ENCODE measurements at places on chromosomes 13 and 19.

DNA sequence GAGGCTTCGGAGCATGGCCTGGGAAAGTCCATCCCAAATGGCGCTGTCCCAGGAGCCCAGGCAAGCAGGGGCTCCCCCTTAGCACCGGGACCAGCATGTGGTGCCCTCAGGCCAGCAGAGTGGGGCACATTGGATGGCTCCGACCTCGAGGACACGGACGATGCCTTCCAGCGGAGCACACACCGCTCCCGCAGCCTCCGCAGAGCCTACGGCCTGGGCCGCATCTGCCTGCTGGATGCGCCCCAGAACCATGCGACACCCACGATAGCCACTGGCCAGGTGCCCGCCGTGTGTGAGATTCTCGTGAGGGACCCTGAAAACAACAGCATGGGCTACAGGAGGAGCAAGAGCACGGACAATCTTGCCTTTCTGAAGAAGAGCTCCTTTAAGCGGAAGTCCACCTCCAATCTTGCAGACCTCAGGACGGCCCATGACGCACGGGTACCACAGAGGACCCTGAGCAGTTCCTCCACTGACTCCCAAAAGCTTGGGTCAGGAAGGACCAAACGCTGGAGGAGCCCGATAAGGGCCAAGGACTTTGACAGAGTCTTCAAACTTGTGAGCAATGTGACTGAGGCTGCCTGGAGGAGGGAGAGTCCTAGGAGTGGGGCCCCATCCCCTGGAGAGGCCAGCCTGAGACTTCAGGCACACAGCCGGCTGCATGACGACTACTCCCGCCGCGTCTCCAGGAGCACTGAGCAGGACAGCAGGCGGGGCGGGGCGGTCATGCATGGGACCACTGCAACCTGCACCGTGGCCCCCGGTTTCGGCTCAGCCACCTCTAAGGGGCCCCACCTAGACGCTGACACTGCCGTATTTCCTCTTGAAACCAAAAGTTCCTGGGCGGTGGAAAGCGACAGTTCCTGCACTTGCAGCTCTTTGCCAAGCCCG lies 63.1 kb downstream of the SPATA13 start:
- DNase-seq: peak; percentile 18

DNA sequence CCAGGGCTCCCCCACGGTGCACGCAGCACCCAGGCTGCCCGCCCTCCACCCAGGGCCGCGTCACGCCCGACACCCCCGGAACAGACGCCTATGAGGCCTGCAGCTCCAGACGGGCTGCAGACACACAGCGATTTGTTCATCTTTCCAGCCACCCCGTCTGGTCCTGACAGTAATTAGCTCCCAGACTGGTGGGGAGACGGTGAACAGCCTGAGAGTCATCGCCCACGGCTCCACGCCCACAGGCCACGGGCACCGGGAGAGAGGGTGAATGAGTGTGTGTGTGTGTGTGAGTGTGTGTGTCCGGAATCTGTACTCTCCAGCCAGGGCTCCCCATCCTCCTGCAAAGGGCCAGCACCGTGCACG lies 18.1 kb downstream of the GADD45B start:
- DNase-seq: no peak

GRCh38 chr13:65719831-65720230 lies 1510.3 kb downstream of the PCDH9 start:
- DNase-seq: no peak

DNA sequence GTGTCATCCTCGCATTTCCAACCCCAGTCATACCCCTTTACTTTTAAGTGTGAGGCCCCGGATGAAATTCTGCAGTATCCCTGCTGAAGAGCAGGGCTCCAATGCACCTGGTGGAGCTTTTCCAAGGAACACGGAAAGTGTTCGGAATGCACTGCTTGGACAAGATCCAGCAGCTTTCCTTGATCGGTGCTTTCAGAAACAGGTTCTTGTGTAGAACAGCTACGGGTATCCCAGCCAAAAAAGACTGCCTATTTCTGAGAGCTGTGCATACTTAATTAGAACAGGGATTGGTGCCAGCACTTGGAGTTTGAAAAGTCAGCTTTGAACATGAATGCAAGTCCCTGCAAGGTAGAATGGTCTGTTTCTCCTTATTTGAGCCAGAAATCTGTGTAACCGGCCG lies 87.2 kb upstream of the C1QTNF9B start:
- DNase-seq: no peak

DNA sequence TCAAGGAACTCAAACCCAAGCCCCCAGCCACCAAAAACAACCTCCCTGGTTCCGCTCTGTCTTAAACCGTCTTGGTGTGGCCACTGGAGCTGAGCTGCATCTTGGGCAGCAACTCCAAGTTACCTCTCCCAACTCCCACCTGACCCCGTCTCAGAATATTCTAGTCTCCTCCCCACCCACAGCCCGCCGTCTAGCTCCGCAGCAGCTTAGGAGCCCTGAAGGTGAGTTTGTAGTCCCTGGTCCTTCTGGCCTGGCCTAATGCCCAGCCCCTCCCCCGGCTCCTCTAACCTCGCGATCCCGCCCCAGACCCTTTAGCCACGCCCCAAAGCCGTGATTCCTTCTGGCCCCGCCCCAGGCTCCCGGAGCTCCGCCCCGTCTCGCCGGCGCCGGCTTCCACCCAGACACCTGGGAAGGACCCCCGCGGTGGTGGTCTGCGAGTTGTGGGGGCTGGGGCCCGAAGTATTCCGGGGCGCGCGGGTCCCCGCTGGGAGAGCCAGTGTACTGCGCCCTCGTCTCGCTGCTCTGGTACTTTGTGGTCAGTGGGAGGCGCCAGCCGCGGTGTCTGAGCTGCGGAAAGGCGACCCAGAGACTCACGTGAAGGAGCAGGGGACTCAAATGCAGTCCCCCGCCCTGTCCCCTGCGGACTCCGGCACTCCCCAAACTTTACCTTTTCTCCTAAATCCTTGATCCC lies 2.5 kb upstream of the LHB start:
- peak; percentile 76 for DNase-seq

DNA sequence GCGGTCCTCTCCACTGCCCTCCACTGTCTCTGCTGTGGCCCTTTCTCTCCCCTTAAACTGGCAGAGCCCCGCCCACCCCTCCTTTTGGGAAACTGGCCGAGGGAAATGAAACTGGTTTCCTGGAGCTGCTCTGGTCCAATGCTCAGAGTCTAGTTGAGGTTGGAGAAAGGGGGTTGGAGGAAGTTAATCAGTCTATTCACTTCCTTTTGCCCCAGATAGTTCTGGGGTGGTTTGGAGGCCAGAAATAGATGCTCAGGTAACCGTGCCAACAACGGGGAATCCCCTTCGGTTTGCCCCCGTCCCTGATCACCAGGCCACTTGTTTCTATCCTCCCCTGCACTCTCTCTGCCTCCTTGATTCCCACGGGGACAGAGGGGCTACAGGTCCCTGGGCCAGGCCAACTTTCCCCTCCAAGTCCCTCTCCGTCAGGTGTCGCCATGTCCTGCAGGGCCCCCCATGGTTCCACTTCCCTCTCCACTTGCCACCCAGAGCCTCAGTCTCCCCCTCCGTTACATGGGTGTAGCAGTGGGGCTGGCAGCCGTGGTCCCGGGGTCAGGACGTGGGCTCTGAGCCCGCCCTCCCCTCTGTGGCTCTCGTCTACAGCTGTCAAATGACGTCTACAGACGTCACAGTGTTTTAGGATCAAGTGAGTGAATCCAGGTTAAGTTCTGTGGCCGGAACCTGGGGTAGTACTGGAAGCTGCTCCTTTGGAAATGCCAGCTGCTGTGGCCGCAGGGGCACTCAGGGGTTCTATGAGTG lies at the start of gene IL4I1:
TSS of gene IL4I1 (minus strand) at position 25 of the 759 bp plus-strand sequence. CDS start 727 bp downstream, outside the sequence.
- peak; percentile 74 for DNase-seq

DNA sequence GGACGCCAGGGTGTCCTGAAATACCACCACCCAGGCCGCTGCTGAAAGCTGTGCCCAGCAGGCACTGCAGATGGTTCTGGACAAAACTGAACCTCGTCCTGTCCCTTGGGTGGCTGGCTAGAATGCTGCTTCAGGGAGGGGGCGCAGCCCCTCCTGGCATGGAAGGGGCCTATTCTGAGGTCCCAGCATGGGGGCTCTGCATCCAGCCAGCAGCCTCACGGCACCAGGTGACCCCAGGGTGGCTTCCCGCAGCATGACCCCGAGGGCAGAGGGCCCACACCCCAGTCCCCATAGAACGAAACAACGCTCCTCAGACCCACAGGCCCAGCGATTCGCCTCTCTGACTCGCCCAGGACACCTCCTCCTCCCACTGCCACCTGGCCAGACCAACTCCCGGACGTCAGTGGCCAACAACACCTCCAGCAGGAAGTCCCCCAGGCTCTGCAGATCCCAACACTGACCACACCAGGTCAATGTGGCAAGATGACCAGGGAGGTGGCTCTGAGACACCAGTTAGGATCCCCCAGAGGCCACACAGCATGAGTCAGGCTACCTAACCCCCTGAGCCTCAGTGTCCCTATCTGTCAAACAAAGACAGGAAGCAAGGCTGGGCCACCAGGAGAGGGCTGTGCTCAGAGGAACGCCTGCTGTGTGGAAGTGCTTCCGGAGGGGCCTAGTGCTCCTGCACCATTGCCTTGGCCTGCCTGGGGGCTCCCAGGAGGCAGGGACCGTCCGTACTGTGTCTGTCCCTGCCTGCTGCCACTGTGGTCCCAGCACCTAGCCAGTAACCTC lies 6.1 kb downstream of the MKNK2 start:
- DNase-seq: no peak

DNA sequence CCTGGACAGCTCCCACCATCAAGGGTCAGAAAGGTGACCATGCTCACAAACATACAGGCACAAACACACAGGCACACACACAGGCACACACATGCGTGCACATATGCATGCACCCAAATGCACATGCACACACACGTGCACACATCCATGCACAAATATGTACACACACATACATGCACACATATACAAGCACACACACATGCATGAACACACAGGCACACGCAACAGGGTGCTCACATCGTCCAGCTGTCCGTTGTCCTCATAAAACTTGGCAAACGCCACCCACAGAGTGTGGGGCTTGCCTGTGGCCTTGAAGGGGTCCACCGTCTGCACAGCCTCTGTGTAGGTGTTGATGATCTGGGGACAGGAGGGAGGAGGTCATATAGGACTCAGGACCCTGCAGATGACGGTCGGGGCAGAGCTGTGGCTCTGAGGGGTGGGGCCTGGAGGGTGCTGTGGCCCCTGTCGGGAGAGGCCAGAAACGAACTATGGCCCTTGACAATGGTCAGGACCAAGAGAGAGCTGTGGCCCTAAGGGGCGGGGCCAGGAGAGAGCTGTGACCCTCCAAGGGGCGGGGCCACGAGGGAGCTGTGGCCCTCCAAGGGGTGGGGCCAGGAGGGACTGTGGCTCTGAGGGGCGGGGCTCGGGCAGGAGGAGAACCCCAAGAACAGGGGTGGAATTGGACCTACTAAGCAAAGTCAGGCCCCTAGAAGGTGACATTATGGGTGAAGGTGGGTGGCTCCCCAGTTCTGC lies 6.2 kb downstream of the XAB2 start:
- peak; percentile 24 for DNase-seq

- no peak for DNase-seq
Observed at GRCh38 chr19:37869766-37870340, 36.5 kb downstream of the WDR87 start.

- DNase-seq: no peak
Observed at GRCh38 chr13:85564598-85564997, 234.6 kb downstream of the SLITRK6 start.

GRCh38 chr19:1495799-1496713 lies 5.1 kb downstream of the REEP6 start:
- no peak for DNase-seq

DNA sequence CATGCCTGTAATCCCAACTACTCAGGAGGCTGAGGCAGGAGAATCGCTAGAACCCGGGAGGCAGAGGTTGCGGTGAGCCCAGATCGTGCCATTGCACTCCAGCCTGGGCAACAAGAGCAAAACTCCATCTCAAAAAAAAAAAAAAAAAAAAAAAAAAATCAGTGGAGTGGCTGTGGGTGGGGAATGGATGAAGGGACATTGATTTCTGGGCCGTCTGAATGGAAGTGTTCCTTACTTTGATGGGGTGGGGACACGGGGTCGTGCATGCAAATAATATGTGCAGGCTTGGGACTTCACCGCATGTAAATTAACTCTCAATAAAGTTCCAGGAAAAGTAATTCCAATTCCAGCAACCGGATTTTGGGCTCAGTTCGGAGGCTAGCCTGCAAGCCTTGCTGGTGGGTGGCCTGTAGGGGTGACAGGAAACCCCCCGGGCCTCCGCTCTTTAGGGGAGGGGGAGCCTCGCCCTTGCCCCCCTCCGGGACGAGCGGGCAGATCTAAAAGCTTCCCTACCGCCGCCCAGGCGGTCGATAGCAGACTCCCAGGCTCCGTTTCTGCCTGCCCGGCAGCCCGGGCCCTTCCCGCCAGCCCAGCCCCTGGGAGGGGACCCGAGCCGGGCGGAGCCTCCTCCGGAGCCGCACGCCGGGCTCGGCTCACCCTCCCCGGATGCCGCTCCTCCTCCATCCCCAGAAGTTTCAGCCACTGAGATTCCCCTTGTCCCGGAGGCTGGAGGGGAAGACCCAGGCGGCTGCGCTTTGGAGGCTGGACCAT lies 48.0 kb upstream of the ADGRE5 start:
- no peak for DNase-seq

GRCh38 chr19:5903624-5904351 lies at the start of gene NDUFA11:
Gene NDUFA11, minus strand, starts transcription at chr19:5903790. Its CDS starts 82 bp downstream, at chr19:5903708.
- peak; percentile 98 for DNase-seq

- DNase-seq: no peak
Observed at GRCh38 chr19:2113439-2114211, 16.9 kb downstream of the IZUMO4 start.

DNA sequence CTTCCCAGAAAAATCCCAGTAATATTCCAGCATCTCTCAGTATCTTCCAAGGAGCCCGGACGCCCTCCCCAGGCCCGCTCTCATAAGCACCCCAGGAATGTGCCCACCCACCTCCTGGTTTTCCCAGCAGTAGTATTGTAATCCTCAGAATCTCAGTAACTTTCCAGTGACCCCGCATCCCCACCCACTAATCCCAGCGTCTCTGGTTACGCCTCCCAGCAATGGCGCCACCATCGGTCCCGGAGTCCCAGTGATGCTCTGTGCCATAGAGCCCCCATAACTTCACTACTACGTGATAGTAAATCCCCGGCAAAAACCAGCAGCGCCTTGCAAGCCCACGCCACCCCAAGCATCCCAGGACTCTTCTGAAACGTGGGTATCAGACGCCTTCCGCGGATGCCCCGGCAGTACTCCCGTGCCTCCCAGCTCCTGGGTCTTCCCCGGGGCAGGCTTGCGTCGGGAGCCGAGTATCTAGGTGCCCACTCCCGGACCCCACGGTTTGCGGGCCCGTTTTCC lies 928 bp upstream of the PNPLA6 start:
- DNase-seq: peak; percentile 59

- no peak for DNase-seq
Observed at GRCh38 chr19:54337858-54338230, 1.1 kb downstream of the LILRA4 start.

Data from activated naive CD8-positive, alpha-beta T cell treated with anti-CD3 and anti-CD28 coated beads, Interleukin-2, amount 50 U/mL, for 24 hours (primary cell).